ENCODE measurements at places on chromosomes 7 and 10.

- DNase-seq, result no peak
Observed at GRCh38 chr7:90568213-90568612, 27.9 kb upstream of the CDK14 start.

DNA sequence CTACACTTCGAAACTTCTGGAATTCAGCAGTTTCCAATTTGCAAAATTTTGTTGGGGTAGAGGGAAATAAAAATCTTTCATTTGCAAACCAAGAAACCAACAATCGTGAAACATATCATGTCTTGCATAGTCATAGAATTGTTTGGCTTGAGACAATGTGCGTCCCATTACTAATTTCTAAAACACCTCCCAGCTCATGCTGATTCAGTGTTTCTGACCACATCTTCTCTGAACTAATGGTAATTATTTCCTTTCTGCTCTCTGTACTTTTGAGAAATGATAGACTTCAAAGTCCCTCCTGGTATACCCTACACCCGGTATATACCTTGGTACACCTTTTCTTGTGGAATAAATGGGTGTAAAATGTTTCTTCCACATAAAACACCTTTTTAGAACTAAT, 41.8 kb upstream of the TSPAN13 start:
- DNase-seq, result no peak

GRCh38 chr7:40418448-40418847, 283.6 kb downstream of the SUGCT start:
- no peak for DNase-seq

GRCh38 chr10:48667960-48668590, 16.6 kb upstream of the WDFY4 start:
- no peak for DNase-seq

- DNase-seq, result no peak
Observed at GRCh38 chr7:30757342-30757692, 5.4 kb downstream of the INMT start.

DNA sequence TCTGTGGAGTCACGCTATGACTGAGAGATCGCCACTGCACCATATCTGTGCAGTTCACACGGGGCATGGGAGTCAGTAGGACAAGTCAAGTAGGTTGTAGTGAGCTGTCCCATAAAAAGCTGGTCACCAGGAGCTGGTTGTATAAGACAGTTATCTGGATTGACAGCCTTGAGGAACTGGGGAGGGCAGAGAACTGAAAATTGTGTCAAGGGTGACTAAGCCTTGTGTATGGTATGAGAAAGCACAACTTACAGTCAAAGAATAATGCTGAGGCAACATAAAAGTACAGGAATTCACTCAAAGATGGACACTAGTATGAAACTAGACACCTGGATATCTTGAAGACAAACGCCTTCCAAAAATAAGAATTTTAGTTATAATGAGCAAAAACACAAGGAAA, 564.9 kb downstream of the POM121L12 start:
- no peak for DNase-seq

- DNase-seq, result no peak
Observed at GRCh38 chr10:86952106-86952505, 5.3 kb downstream of the MMRN2 start.

DNA sequence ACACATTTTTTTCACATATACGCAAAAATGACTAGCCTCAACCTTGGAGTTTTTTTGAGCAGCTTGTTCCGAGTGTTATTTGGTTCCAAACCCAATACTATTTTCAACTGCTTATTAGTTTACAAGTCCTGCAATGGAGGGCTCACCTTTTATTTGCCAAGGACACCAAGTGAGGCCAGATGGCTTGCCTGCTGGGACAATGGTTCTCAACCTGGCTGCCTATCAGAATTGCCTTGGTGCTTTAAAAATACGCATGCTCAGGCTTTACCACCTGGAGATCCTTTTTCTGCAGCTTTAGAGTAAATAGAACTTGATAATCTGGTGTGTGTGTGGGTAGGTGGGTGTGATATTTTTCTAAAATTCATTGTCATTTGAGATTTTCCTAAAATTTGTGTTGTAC, 276.8 kb downstream of the MTERF1 start:
- DNase-seq, result no peak

GRCh38 chr7:44547536-44548231, 6.6 kb upstream of the NPC1L1 start:
- no peak for DNase-seq

DNA sequence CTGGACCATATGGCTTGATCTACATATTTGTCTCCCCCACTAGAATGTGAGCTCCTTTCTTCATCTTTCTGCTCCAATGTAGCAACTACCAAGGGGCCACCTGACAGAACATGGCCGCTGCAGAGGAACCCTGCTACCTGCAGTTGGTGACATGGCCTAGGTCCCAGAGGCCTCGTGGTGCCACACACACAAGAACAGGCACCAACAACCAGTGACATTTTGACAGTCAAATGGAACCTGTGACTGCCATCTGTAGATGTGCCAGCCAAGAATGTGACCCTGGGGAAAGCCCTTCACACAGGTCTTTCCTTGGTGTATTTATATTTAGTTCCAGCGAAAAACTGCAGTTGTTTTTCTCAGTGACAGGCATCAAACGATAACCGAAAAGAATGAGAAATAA, 67.9 kb upstream of the ANKRD1 start:
- no peak for DNase-seq

DNA sequence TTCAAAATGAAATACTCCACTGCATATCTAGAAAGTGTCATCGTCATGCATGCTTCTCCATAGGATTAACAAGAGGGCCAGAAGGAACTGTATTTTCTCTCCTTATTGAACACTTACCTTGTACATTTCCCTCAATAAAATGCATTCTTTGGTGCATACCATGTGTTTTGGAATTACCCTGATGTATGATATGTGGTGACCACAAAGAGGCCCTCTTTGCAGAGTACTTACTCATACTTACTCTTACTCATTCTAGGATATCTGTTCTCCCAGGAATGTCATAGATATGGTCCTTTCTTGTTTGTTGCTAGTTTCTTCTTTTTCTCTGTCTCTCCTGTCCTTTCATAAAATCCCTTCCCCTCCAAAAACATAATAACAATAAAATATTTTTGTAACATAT, 1087.1 kb upstream of the POT1 start:
- no peak for DNase-seq

- DNase-seq, result no peak
Observed at GRCh38 chr7:146960773-146961391, 844.3 kb downstream of the CNTNAP2 start.

DNA sequence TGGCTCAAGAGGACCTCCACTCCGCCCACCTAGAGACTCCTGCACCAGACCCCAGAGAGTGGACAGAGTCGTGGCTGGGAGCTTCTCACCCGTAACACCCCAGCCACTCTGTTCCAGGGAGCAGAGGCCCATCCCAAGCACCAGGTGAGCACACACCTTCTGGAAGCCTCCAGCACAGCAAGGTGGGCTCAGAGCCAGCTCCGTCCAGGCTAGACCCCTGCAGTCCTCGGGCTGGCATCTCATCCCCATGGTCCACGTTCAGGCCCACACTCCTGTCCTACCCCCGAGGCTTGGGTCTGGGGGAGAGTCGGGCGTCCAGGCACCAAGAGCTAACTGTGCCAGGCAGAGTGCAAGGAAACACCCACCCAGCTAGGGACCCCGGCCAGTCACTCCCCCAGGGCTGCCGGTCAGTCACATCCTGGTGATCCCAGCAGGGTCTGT, 13.2 kb downstream of the PDGFA start:
- no peak for DNase-seq

DNA sequence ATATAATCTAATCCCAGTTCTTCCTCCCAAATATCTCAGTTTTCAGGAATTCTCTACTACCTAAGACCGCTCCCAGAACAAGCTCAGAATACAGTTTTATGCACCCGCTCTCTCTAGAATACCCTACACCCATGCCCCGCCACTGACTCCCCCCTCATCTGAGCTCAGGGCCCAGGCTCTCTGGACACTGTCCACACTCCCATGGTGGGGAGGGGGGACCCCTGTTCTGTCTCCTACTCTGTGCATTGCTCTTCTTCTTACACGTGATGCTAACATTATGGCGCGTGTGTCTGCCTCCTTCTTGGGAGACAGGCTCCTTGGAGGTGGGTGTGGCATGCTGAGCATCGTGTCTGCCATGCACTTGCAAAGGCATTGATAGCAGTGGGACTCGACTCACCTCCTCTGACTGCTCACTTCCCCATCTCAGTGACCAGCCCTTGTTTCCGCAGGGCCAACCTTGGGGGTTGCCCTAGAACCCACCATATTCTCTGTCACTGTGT, 127.9 kb downstream of the TCERG1L start:
- no peak for DNase-seq

DNA sequence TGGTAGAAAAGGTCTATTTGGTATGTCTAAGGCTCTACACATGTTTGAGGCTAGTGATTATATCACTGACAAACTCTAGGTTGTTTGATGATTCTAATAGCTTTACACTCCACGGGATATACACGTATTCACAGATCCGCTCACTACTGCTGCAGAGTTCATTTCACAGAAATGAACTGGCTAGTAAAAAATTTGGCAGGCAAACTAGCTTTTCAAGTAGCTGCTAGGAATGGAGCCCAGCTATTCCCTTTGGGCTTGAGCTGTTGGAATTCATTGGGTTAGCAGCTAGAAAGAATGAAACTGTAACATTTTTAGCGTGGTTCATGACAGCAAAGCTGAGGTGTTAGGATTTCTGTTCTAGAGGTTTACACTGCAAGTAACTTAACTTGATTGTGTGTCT, 37.6 kb downstream of the R3HCC1L start:
- DNase-seq, result no peak

Measured in stimulated activated CD4-positive, alpha-beta T cell treated with anti-CD3 and anti-CD28 coated beads, Interleukin-2, amount 100 ng/mL, for 24 hours (primary cell).